NCI-H510A treated with DMSO at 0.1 percent for 48 hours (cell line): ENCODE measurements at places on chromosomes 13 and 19.

DNA sequence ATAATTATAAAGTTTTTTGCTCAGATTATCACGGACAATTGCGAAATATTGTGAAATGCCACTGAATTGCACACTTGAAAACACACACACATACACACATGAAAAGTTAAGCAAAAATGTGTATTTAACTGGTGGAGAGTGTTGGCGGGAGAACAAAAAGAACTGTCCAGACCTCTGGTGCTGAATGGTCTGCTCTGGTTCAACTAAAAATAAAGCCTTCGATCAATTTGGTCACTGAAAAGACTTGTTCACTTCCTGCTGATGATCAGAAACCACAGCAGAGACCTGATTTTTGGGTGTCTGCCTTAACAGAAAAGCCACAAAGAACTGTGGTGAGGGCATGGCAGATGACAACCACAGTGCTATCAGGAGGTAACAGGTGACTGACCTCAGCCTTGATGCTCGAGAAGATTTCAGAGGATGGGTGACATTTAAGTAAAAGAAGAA, 4.0 kb upstream of the IGFL1 start:
- DNase-seq = no peak

DNA sequence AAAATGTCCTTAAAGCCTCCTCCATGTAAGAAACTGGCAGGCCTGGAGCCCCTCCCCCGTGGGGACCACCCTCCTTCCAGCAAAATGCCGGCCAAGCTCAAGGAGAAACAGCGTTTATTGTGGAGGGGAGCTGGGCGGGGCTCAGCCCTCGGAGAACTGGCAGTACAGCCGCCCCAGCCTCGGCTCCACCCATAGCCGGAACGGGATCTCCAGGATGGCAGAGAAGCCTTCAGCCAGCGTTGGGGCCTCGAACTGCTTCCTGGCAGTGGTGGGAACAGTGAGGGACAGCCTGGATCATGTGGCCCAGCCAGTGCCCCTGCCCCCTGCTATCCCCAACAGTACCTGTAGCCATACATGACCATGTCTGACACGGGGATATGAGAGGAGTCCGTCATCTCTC, 6.3 kb downstream of the PNKP start:
- no peak for DNase-seq

DNA sequence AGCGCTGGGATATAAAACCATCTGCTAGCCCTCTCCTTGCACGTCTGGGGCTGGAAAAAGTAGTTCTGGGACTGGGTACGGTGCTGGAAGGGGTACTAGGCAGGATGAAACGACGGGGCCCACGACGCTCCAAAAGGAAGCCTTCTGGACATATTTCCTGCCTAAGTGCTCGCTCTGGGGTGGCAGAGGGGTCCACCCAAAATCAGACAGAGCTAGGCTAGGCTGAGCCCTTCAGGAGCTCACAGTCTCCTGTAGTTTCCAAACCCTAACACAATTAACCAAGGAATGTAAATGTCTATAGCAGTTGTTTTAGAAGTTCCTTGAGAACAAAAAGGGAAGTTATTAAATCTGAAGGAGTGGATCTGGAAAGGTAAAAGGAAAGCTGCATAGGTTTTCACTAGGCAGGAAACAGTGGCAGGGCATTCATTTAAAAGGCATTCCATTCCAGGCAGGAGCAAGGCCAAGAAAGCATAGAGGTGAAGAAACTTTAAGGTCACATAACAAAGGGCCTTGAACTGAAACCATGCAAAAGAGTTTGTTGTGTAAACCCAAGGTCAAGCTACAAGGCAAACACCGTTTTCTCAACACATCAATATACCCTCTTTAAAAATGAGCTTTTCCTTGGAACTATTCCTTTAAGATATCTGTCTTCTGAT, 634 bp upstream of the DIAPH3 start:
- no peak for DNase-seq

GRCh38 chr13:29901710-29902631, 51.6 kb upstream of the UBL3 start:
- peak; percentile 13 for DNase-seq

DNA sequence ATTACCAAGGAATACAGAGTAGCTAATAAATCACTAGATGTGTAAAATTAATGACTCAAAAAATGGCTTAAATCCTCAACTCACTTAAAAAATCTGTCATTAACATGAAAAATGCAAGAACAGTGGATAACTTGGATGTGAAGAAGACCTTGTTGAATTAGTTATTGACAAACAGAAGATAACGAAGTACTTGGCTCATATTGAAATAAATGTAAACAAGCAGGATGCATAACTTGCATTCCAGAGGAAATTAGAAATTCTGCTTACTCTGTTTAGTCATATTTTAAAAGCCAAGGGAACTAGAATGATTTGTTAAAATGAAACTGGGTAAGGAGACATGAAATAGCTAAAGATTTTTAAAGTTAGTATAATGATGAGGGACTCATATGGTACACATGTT, 1812.2 kb downstream of the PCDH9 start:
- DNase-seq = no peak

DNA sequence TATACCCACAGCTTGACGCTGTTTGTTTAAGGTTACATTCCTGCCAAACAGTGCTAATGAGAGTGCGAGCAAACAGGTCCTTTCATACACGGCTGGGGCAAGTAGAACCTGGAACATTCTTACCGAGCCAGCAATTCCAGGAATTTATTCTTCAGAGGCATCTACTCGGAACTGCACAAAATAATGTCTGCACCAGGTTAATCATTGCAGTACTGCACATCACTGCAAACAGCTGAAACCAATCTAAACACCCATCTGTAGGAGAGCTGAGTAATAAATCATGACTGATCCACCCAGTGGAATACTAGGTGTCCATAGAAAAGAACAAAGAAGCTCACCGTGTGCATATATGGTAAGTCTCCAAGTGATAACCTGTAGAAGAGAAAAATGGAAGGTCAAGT, 1.2 kb upstream of the ZNF579 start:
- peak; percentile 6 for DNase-seq

GRCh38 chr19:8511573-8512101, 2.3 kb downstream of the ZNF414 start:
- no peak for DNase-seq
